ENCODE measurements at places on chromosomes 7 and 10. TPM values are rescaled to one million over a fixed set of nuclear protein-coding genes. Genes with fewer than 3 reads are reported as not detected.

The CYP2C19 gene
- total RNA-seq, result not detected

The POLL gene
- total RNA-seq, result 7.2 TPM

The MBL2 gene
- total RNA-seq, result not detected

The AGR2 gene
- not detected for total RNA-seq

The PRLHR gene
- total RNA-seq, result not detected

The TMEM273 gene
- 5.6 TPM for total RNA-seq

The IQCE gene
- 11.4 TPM for total RNA-seq

The IL15RA gene
- total RNA-seq, result 9.9 TPM

The OPN1SW gene
- not detected for total RNA-seq

The NKX1-2 gene
- not detected for total RNA-seq

The BAMBI gene
- 2.7 TPM for total RNA-seq

The MALRD1 gene
- total RNA-seq, result not detected

The DENND2A gene
- total RNA-seq, result 1.0 TPM

The NDUFB8 gene
- 162 TPM for total RNA-seq

The PITX3 gene
- total RNA-seq, result not detected

The TRIM73 gene
- total RNA-seq, result 2.0 TPM

The EEPD1 gene
- 1.3 TPM for total RNA-seq

The PDIA4 gene
- 290 TPM for total RNA-seq

The PRSS1 gene
- not detected for total RNA-seq

The EBLN1 gene
- total RNA-seq, result not detected

The CLEC2L gene
- not detected for total RNA-seq

The RARRES2 gene
- 0.54 TPM for total RNA-seq

The PRF1 gene
- total RNA-seq, result not detected

The CPEB3 gene
- total RNA-seq, result 1.6 TPM
